ENCODE measurements at places on chromosomes 7 and 10.

- no peak for DNase-seq
Observed at GRCh38 chr10:53699684-53700083, 927.1 kb upstream of the MBL2 start.

- DNase-seq, result no peak
Observed at GRCh38 chr7:7264306-7265040, 82.1 kb downstream of the C1GALT1 start.

- no peak for DNase-seq
Observed at GRCh38 chr10:34704526-34705184, 110.4 kb downstream of the PARD3 start.

DNA sequence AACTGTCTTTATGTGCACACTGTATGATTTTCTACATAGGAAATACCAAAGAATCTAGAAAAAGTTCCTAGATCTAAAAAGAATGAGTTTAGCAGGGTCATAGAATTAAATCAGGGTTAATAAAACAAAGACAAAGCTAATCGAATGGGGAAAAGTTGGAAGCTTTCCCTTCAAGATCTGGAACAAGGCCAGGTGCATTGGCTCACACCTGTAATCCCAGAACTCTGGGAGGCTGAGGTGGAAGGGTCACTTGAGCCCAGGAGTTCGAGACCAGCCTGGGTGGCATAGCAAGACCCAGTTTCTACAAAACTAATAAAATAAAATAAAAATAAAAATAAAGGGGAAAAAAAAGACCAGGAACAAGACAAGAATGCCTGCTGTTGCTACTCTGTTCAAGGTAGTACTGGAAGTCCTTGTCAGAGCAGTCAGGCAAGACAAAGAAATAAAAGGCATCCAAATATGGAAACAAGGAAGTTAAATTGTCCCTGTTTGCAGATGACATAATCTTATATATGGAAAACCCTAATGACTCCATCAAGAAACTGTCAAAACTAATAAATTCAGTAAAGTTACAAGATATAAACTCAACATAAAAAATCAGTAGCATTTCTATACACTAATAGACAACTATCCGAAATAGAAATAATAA lies 76.1 kb upstream of the RHEB start:
- DNase-seq, result no peak

GRCh38 chr7:908159-908581 lies 31.8 kb downstream of the GET4 start:
- no peak for DNase-seq

- DNase-seq, result peak; percentile 13
Observed at GRCh38 chr7:66099551-66100407, 14.9 kb upstream of the CRCP start.

GRCh38 chr10:58351616-58352578 lies 17.1 kb downstream of the UBE2D1 start:
- no peak for DNase-seq

DNA sequence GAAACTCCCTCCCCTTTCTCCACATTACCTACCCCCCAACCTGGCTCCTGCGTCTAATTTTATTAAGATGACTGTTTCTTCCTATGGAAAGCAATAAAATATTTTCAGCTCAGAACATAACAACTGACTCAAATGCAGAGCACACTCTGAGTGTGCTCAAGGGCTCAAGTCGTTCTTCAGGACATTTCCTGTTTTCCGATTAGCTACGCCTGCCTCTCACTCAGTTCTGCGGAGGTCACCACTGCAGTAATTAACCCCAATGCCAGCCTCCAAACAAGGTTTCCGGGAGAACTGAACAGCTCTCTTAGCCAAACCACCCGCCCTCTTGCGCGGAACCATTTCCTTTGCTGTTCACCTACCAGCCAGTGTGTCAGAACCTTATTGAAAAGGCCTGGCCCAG lies 19.3 kb downstream of the MYOF start:
- no peak for DNase-seq

DNA sequence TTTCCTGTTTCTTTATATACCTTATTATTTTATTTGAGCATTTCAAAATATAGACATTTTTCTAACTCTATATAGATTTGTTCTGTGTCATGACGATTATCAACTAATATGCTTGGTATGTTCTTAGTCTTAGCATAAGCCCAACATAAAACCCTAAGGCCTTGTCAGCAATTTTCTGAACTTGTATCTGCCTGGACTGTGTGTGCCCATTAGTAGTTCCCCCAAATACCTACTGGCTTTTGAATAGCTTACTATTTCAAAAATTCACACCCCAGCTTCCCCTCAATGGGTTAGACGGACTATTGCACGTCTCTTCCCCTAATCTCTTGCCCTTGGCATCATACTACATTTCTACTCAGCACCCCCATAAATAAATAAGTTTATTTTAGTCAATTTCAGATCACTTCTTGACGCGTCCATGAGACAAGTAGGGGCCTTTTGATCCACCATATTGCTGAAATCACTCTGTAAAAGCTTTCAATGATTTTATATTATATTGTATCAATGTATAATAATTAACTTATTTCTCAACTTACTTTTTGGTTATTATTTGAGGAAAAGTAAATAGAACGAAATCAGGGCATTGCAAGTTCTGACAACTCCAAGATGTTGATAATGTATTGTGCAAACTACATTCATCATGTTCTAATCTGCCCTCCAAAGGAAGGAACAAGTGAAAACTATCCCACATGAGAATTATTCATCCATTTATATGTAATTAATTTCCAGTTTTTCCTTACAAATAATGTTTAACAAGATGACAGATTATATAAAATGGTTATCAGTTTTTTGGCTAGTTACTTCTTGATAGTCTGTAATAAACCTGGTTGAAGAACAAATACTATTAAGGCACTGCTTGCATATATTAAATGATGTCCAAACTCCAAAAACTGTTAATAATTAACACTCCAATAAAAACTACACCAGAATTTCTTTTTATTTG lies 1.1 kb upstream of the AKR1C3 start:
- no peak for DNase-seq

DNA sequence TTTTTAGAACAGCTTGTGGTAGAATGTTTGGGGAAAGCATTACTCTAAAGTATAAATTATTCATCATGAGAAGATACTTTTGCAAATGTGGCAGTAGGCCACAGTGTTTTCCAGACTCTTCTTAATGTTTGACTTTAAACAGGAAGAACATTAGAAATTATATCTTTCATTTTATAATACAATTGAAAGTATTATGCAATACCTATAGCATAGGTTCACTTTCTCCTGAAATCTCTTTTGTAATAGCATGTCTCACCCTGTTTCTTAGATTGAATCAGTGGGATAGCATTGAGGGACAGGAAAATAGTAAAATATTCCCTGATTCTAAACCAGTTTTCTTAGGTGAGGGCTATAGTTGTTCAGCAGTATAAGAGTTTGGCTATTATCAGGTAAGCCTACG lies 23.1 kb downstream of the ANKIB1 start:
- DNase-seq, result no peak

GRCh38 chr10:122446668-122447423 lies 7.6 kb upstream of the ARMS2 start:
- DNase-seq, result no peak

DNA sequence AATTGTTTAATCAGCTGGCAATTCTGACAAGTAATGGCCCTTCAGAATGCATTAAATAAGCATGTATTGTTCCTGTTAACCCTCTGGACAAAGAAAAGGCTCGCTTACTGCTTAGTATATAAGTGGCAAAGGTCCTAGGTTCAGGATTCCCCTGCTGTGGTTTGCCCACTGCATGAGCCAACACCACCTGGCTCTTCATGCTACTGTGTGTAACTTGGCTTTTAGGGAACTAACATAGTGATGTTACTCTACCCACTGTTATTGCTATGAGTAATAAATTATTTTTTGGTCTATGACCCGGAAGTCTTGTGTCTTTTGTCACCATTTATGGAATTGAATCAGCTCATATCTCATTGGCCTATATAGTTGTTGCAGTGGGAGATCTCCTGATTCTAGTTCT lies 791.7 kb upstream of the PHF14 start:
- DNase-seq, result no peak

DNA sequence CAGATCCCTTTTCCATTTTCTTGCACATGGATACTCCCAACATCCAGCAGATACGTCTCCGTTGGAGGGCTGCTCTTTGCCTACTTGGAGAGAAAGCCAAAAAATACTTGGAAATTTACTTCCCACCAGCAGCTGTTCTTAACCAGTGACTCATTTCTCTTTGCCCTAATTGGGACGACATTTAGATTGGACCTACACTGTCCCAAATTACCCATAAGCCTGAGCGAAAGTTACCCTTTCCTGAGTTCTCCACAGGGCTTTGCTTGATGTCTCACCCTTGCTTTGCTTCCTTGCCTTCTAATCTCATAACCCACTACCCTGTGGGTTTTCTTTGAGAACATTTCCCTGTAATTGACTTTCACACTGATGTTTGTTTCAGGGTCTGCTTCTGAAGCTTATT lies 48.1 kb downstream of the SAMD8 start:
- no peak for DNase-seq

- DNase-seq, result no peak
Observed at GRCh38 chr10:114000457-114001010, 43.1 kb upstream of the ADRB1 start.

GRCh38 chr7:157360483-157361025 lies 23.8 kb downstream of the DNAJB6 start:
- no peak for DNase-seq

Measured in erythroblast (primary cell).